ENCODE measurements at places on chromosomes 3 and 15. TPM values are rescaled to one million over a fixed set of nuclear protein-coding genes. Genes with fewer than 3 reads are reported as not detected.
A peak's percentile ranks its signal among the peaks of the same experiment; 100 is the strongest.

- no peak overlapping the region for H3K27ac ChIP-seq
- H3K27me3 ChIP-seq = no peaks in the 10 kb centered on the region
- DNase-seq = no peak
- H3K36me3 ChIP-seq = no peaks in the 10 kb centered on the region
Measured at GRCh38 chr15:85314146-85314545, 66.3 kb upstream of the AKAP13 start.

DNA sequence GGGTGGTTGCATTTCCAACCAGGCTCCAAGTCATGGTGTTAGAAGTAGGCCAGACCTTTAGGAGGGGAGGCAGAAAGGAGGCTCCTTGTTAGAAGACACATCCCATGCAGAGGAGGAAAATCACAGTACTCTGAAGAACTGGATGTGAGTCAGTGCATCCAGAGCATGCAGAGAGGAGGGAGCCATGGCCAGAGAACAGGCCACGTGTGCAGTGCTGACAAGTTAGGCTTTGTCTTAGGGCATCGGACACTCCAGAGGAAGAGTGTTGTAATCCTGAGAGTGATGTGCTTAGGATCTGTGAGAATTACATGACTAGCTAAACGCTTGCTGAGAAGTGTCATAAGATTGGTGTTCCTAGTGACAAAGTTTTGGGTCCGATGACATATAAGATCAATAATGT, 456.5 kb upstream of the THRB start:
- no peaks in the 10 kb centered on the region for H3K27me3 ChIP-seq
- no peak for DNase-seq
- no peaks in the 10 kb centered on the region for H3K36me3 ChIP-seq

DNA sequence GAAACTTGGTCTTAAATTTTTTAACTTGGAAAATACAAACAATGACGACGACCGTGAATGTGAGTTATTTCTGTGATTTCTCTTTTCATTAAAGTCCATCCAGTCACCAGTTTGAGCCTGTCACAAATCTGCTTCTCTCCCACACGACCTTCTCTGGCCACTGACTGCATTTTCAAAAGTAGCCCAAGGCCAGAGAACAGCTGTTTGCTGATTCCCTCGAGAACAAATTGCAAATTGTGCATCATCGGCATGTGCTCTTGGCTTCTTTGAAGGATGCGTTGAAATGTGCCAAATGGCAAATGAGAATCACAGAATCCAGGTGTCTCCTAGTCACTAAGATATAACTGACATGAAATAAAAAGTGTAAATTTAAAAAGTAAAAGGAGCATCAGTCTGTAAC, 106.4 kb downstream of the AQP9 start:
- H3K4me1 ChIP-seq = no peaks in the 10 kb centered on the region
- DNase-seq = no peak
- H3K4me3 ChIP-seq = no peak overlapping the region
- no peak overlapping the region for H3K27ac ChIP-seq

GRCh38 chr3:119630880-119631329, 29.5 kb downstream of the POPDC2 start:
- H3K27me3 ChIP-seq = no peaks in the 10 kb centered on the region
- H3K36me3 ChIP-seq = no peaks in the 10 kb centered on the region
- DNase-seq = no peak
- H3K4me1 ChIP-seq = no peaks in the 10 kb centered on the region
- no peak overlapping the region for H3K27ac ChIP-seq

Gene SLC6A20
- total RNA-seq = not detected

Gene SLC28A2
- total RNA-seq = not detected

GRCh38 chr3:178329936-178330335, 206.3 kb upstream of the KCNMB2 start:
- DNase-seq = no peak
- no peak overlapping the region for H3K4me3 ChIP-seq
- H3K4me1 ChIP-seq = no peaks in the 10 kb centered on the region
- H3K36me3 ChIP-seq = no peaks in the 10 kb centered on the region

Gene ARHGEF26
- total RNA-seq = 32.5 TPM

GRCh38 chr15:91055548-91056331, 33.3 kb upstream of the VPS33B start:
- H3K4me3 ChIP-seq = no peak overlapping the region
- no peaks in the 10 kb centered on the region for H3K4me1 ChIP-seq
- DNase-seq = no peak
- H3K27me3 ChIP-seq = peaks cover 6% of the 10 kb centered on the region

GRCh38 chr15:99386391-99386790, 135.1 kb downstream of the LRRC28 start:
- no peaks in the 10 kb centered on the region for H3K4me1 ChIP-seq
- H3K27ac ChIP-seq = peak overlapping the region; percentile 25
- H3K36me3 ChIP-seq = no peaks in the 10 kb centered on the region
- DNase-seq = no peak
- no peaks in the 10 kb centered on the region for H3K27me3 ChIP-seq

DNA sequence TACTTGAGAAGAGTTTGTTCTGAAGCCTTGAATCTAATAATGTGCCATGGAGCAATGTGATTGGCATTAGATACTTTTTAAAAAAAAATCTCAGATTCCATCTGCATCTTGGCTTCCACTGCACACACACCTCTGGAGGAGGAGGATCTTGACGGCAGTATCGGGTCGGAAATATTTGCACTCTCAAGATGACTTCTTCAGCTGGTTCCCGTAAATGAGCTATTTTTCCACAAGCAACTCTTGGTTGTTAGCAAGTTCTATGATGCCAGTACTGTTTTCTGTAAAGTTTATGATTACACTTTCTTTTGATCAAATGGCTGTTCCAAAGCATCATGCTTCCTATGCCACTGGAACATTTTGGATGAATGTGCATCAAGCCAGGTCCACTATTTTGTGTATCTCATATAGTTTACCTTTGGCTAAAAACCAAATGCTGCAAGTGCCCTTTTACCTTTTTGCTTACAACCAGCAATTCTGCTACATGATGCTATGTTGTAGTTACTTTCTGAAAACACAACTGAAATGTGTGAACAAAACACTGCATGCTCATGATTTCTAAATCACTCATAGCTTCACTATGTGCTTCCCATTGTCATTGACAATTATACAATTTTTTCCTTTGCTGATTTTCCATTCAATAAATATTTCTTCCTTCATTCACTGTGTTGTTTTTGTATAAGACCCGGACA, 43.8 kb downstream of the CCR3 start:
- H3K27ac ChIP-seq = no peak overlapping the region
- H3K4me3 ChIP-seq = no peak overlapping the region
- no peaks in the 10 kb centered on the region for H3K27me3 ChIP-seq
- no peaks in the 10 kb centered on the region for H3K4me1 ChIP-seq
- no peak for DNase-seq

DNA sequence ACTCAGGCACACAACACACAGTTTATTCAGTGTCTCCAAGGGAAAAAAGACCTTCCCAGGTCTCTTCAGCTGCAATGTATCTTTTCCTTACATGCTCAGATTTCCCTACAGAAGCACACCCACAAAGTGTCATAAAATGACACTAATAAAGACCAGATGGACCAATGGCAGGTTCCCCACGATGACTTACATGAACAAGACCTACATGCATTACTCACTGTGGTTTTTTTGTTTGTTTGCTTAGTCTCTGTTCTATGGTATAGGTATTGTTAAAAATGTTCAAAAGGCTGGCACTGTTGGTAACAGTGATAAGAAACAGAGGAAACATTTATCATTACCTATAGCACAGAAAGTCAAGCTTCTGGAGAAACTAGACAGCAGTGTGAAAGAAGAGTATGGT, 318.2 kb upstream of the TMCO5A start:
- no peak for DNase-seq
- H3K36me3 ChIP-seq = no peaks in the 10 kb centered on the region
- H3K27me3 ChIP-seq = no peaks in the 10 kb centered on the region
- H3K27ac ChIP-seq = no peak overlapping the region

- H3K4me1 ChIP-seq = peaks cover 11% of the 10 kb centered on the region
- peaks cover 38% of the 10 kb centered on the region for H3K36me3 ChIP-seq
- no peak overlapping the region for H3K27ac ChIP-seq
- no peak overlapping the region for H3K4me3 ChIP-seq
- no peak for DNase-seq
- no peaks in the 10 kb centered on the region for H3K27me3 ChIP-seq
Measured at GRCh38 chr3:124764746-124765145, 34.5 kb downstream of the UMPS start.

GRCh38 chr15:31377030-31377429, 50.4 kb downstream of the KLF13 start:
- no peaks in the 10 kb centered on the region for H3K27me3 ChIP-seq
- H3K4me1 ChIP-seq = peaks cover 5% of the 10 kb centered on the region
- no peak overlapping the region for H3K27ac ChIP-seq
- peaks cover 4% of the 10 kb centered on the region for H3K36me3 ChIP-seq
- H3K4me3 ChIP-seq = no peak overlapping the region

- H3K4me1 ChIP-seq = no peaks in the 10 kb centered on the region
- no peak overlapping the region for H3K27ac ChIP-seq
- no peak for DNase-seq
- no peak overlapping the region for H3K4me3 ChIP-seq
- H3K36me3 ChIP-seq = no peaks in the 10 kb centered on the region
- peaks cover 3% of the 10 kb centered on the region for H3K27me3 ChIP-seq
Measured at GRCh38 chr3:125967156-125967555, 1.8 kb upstream of the ROPN1B start.

DNA sequence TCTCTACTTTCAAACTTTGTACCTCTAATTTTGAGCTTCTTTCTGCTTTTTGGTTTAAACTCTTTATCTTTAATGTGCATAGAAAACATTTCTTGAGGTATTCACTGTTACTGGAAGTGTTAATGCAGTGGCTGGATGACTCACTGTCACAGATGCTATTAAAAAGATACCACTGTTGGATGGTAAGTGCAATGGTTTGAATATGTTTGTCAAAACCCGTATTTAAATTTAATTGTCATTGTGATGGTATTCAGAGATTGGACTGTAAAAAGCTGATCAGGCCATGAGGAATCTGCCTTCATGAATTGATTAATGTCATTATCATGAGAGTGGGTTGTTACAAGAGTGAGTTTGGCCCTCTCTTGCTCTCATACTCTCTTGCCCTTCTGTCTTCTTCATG, 70.6 kb downstream of the AP4E1 start:
- H3K4me3 ChIP-seq = no peak overlapping the region
- no peak overlapping the region for H3K27ac ChIP-seq
- peaks cover 2% of the 10 kb centered on the region for H3K36me3 ChIP-seq
- DNase-seq = no peak
- H3K27me3 ChIP-seq = no peaks in the 10 kb centered on the region

DNA sequence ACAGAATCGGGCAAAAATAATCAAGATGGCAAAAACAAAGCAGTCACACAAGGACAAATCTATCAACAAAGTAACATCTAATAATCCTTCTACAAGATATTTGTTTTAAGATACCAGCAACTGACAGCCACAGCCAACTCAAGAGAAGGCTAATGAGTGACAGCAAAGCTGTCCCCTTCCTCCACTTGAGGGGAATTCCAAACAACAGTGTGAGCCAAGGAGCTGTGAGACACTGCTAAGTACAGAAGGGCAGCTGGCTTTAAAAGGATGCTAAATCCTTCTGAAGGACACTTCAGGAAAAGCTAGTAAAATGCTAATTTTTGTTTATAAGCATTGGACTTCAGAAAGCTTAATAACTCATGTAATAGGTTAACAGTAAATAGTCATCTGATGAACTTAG, 120.3 kb upstream of the GOLGA8J start:
- H3K4me3 ChIP-seq = no peak overlapping the region
- no peaks in the 10 kb centered on the region for H3K36me3 ChIP-seq
- no peak for DNase-seq
- no peak overlapping the region for H3K27ac ChIP-seq
- H3K27me3 ChIP-seq = no peaks in the 10 kb centered on the region

DNA sequence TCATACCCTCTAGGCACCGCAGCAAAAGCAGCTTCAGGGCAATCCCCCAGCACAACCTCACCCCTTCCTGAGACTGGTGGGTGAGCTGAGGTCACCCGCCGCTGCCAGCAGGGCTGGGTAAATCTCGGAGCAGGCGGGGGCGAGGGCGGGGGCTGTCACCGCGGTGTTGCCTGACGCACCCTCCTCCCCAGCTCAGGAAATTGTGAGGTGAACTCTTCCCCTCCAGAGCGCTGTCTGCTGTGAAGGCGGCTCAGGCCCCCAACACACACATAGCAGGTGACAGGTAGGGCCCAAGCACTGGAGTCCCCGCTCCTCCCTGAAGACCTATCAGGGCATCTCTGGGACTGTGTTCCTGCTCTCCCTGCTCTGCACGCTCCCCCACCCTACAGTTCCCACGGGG, 30.2 kb upstream of the FURIN start:
- H3K27ac ChIP-seq = no peak overlapping the region
- H3K27me3 ChIP-seq = no peaks in the 10 kb centered on the region
- H3K4me1 ChIP-seq = no peaks in the 10 kb centered on the region
- H3K4me3 ChIP-seq = no peak overlapping the region
- DNase-seq = no peak
- H3K36me3 ChIP-seq = no peaks in the 10 kb centered on the region

- H3K4me1 ChIP-seq = no peaks in the 10 kb centered on the region
- H3K36me3 ChIP-seq = no peaks in the 10 kb centered on the region
- no peaks in the 10 kb centered on the region for H3K27me3 ChIP-seq
Measured at GRCh38 chr15:88300089-88300488, 43.5 kb upstream of the NTRK3 start.

DNA sequence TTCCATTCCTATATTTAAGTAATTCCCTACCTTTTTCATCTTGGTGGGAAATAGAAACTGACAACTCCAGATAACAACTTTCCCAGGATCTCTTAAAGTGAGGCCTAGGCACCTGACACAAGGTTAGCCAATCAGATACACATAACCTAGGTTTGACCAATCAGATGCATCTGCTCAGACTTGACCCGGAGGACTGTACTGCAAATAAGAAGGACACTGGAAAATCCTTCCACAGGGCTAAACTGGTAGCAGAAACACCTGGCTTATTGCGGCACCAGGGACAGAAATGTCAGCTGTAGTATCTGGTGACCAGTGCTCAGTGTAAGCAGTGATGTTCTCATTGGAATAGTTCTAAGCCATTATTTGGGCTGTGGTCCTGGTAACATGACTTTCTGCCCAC, 204.5 kb upstream of the SLCO3A1 start:
- H3K27ac ChIP-seq = no peak overlapping the region
- no peaks in the 10 kb centered on the region for H3K27me3 ChIP-seq
- no peak overlapping the region for H3K4me3 ChIP-seq
- no peaks in the 10 kb centered on the region for H3K36me3 ChIP-seq
- no peaks in the 10 kb centered on the region for H3K4me1 ChIP-seq

- peaks cover 9% of the 10 kb centered on the region for H3K4me1 ChIP-seq
- H3K4me3 ChIP-seq = no peak overlapping the region
- H3K36me3 ChIP-seq = no peaks in the 10 kb centered on the region
- DNase-seq = no peak
Measured at GRCh38 chr3:196272826-196273225, 14.7 kb downstream of the PCYT1A start.

Gene CSTA
- total RNA-seq = 19.3 TPM

GRCh38 chr15:35674873-35675781, 129.2 kb upstream of the DPH6 start:
- H3K4me1 ChIP-seq = no peaks in the 10 kb centered on the region
- no peak overlapping the region for H3K27ac ChIP-seq
- no peaks in the 10 kb centered on the region for H3K27me3 ChIP-seq
- no peak overlapping the region for H3K4me3 ChIP-seq
- no peak for DNase-seq

Gene ZNF80
- not detected for total RNA-seq

Measured in right lobe of liver (tissue), 6 donors.